AG08395 (cell line): ENCODE measurements at places on chromosomes 5 and 9.
A peak's percentile ranks its signal among the peaks of the same experiment; 100 is the strongest.

- no peak for DNase-seq
Observed at GRCh38 chr9:120383611-120383998, 196.4 kb downstream of the CDK5RAP2 start.

GRCh38 chr5:111313017-111313724 lies 89.0 kb downstream of the CAMK4 start:
- no peak for DNase-seq

- no peak for DNase-seq
Observed at GRCh38 chr9:119302988-119303698, 66.1 kb downstream of the BRINP1 start.

DNA sequence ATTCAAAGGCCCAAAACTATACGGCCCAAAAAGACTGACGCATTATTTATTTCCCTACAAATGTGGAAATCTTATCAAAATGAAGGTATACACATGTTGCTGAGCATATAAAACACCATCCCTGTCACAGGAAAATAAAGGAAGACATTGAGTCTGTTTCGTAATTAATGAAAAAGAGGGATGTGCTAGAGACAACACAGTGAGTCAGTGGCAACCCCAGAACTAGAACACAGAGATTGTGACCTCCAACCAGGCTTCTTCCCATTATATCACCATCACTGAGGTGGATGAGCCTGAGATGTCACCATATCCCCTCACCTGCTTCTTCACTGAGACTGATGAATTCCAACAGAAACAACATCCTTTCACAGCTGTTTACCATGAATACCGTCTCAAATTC lies 3.8 kb downstream of the NDUFA8 start:
- no peak for DNase-seq

DNA sequence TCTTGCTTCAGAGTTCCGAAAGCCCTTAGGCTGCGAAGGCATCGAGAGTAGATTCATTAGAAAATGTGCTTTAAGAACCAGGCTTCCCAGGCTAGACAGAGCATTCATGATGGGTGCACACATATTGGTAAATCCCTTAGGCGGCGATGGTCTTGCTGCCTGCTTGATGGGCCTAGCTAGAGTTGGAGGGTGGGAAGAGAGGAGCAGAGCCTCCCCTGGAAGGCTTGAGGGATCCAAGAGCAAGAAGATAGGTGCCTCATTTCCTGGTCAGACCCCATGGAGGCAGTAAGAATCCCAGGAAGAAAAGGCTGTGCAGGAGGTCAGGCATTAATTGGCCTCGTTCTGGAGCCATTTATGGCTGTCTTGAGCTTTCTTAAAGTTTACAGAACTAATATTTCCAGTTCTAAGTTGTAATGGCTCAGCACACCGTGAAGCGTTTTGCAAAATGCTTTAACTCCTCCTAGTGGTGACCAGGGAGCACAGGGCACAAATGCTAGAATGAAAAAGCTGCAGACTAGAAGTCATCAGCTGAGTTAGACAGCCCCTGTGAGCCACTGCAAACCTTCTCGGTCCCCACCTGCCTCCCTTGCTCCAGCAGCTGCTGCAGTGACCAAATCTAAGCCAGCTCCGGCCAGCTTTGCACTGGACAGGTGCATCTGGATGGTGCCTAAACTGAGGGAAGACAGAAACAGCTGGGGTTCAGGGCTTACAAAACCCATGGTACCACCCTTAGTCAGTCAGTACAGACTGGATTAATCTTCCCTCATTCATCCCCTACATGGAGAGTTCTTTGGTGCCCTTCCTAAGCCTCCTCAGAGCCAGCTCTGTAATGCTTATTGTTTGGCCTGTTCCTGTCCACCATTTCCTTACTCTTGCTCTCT lies 14.7 kb downstream of the SLC45A2 start:
- peak; percentile 82 for DNase-seq

DNA sequence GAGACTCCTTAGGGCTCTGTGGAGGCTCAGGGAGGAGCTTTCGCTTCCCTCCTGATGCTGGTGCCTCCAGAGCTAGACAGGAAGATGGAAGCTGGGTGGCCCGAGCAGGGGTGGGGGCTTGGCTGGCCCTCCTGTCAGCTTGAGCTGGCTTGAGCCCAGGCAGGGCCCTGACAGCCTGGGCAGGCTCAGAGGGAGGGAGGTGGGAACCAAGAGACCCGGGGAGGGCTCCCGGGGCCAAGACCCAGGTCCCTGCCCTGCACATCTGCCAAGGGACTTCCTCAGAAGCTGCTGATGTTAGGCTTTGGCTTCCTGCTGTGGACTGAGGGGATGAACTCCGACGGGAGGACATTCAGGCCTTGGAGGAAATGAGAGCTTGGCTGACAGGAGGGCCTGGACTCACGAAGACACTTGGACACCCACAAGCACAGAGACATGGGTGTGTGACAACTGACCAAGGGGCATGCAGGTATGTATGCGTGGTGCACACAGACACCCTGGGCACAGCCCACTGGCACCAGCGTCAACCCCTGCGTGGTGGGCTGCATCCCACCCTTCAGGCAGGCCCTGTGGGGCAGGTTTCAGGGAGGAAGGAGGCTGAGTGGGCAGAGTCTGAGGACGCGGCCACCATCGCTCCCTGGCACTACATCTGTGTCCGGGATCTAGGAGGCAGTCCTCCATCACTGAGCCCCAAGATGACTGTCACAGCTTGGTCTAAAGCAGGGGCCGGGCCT lies 1.7 kb upstream of the LTC4S start:
- DNase-seq = no peak

GRCh38 chr5:180291234-180291940 lies 496 bp downstream of the MAPK9 start:
- peak; percentile 3 for DNase-seq

DNA sequence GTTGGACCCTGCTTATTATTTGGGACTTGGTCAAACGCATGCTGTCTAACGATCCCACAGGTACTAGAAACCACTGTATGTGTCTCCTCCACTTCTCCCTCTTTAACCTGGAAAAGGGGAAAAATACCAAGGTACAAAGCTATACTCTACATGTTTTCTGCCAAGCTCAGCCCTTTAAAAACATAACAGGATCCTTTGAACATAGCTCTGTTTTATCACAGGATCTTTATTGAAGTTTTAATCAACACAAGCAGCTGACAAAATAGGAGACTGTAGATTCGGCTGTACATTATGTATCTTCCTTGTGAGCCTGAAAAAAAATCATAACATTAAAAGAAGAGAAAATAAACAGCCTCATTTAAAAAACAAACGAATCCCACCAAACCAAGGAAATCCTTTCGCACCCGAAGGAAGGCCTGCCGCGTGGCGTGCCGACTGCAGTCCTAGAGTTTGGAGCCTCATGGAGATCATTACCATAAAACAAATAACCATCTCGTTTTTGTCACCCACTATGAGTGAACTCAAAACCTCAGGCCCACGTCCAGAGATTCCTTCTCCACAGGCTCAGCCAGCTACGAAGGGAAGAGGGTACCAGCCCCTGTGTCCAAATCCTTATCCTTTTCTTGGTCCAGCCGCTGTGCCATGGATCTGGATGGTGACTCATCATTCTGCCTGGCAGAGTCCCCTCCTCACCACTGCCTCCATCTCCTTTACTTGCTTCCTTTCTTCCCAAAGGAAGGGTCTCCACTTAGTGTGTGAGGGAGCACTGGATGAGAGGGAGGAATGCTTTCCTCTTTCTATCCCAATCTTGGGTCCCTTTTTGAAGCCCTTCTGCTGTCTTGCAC lies 651.1 kb downstream of the CCDC171 start:
- DNase-seq = no peak

- DNase-seq = no peak
Observed at GRCh38 chr9:115627511-115627910, 509.6 kb upstream of the TNC start.

GRCh38 chr5:173217626-173218397 lies 17.2 kb downstream of the NKX2-5 start:
- DNase-seq = no peak

- no peak for DNase-seq
Observed at GRCh38 chr5:83559118-83559785, 87.7 kb downstream of the VCAN start.

GRCh38 chr5:180102636-180103035 lies 31.1 kb upstream of the RNF130 start:
- no peak for DNase-seq

- no peak for DNase-seq
Observed at GRCh38 chr5:133193794-133194193, 142.0 kb downstream of the HSPA4 start.

DNA sequence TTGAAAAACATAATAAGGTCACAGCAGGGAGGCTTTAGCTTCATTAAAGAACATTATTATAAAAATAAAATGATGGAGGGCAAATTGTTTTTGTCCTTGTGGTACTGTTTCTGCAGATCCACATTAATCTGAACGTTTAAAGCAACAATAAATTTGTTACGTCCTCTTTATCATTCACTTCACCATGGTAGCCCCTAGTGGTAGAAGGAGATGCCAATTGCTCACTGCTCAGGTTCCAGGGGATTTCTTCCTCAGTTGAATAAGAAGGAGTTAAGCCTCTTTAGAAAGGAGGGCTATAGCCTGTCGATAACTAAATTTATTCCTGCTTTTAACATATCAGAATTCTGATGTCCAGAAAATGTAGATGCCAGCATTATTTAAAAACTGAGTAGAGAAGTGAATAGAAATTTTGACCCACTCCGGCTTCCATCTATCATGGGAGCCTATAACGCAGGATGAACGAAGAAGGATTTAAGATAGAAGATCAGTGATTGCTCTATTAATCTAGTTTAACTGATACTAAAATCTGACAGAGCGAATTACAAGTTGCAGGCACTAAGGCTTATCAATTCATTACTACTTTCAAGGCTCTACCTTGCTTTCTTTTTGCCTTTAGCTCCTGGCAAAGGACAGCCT lies 692.3 kb downstream of the PTPRD start:
- DNase-seq = no peak

GRCh38 chr5:138978080-138978479 lies 102.9 kb upstream of the LRRTM2 start:
- DNase-seq = peak; percentile 30

- DNase-seq = no peak
Observed at GRCh38 chr9:111050819-111051218, 12.5 kb upstream of the LPAR1 start.

GRCh38 chr9:116383133-116383532 lies 229.5 kb downstream of the PAPPA start:
- no peak for DNase-seq

DNA sequence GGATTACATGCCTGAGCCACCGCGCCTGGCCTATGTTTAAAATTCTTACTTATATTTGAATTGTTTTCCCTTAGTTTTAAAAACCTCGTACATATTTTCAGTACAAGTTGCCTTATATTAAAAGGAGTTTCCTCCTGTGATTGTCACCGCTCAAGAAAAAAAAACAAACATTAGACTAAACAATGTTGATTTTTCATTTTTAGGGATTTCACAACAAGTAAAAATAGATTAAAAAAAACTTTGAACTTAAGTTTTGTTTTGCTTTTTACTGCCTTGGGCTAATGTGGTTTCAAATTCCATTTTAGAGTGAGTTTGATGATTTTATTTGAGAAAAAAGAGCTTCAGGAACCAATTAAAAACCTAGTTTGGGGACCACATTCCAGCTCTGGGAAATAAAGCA lies 1196.6 kb upstream of the CDH18 start:
- no peak for DNase-seq

- DNase-seq = no peak
Observed at GRCh38 chr5:131206772-131207171, 36.0 kb downstream of the LYRM7 start.

GRCh38 chr5:78907255-78907891 lies 77.7 kb downstream of the ARSB start:
- DNase-seq = peak; percentile 77

DNA sequence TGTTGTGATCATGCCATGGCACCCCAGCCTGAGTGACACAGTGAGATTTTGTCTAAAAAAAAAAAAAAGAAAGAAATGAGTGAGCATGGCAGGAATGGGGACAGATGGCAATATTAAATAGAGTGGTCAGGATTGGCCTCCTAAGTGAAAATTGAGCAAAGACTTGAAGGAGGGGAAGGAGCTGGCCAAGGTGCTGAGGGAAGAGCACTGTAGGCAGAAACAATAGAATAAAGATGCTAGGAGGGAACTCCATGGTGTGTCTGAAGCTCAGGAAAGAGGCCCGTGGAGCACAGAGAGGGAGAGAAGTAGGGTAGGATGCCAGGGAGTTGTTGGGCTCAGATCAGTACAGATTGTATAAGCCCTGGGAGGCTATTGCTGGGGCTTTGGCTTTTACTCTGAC lies 64.4 kb upstream of the PCAT7 start:
- no peak for DNase-seq

DNA sequence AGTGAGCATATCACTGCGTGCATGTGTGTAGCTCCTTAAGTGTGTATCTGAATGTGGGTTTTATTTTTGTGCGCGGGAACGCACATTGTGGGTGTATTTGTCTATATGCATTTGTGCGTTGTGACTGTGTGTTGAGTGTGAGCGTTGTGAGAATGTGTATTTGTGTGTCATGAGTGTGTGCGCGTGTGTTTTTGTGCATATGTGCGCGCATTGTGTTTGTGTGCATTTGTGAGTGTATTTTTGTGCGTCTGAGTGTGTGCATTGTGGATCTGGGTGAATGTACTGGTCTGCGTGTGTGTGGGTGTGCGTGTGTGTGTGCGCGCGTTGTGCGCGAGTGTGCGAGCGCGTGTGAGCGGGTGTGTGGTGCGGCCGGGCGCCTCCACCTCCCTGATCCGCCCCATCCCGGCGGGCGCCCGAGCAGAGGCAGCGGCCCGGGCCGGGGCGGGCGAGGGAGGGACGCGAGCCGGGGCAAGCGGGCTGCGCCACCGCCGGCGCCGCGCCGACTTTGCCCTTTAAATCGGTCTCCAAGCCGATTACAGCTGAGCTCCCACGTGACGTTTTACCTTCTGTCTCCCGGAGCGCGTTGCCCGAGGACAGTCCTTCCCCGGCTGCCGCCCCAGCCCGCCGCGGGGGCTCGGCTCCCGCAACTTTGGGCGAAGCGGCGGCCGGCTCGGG lies at the start of gene RASGRF2:
Gene RASGRF2 (plus strand): TSS at position 596 of the 675 bp plus-strand sequence. CDS start 376 bp downstream, outside the sequence.
- peak; percentile 9 for DNase-seq

DNA sequence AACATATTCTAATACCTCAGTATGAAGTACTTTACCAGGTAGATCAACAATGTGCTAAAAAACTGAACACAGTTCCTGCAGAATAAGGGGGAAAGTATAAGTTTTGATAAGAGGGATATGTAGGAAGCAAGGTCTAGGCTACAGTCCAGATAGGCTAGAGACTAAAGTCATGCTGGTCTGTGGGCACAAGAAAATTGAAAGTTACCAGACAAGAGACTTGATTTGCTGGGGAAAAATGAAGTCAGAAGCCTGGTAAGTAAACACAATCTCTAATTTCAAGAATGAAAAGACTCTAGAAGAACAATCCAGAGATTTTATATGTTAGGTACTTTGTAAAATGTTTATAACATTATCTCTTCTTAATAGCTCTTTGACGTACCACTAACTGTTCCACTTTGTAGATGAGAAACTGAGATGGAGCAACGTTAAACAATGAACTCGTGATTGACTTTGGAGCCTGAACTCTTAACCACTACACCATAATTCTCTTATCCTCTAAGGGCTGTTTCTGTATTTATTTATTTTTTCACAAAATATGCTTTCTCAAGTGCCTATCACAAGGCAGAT lies 19.5 kb downstream of the ADAMTS6 start:
- DNase-seq = no peak
